Dermis lymphatic vessel endothelial cell (primary cell): ENCODE measurements at places on chromosomes 7 and 10. TPM values are rescaled to one million over a fixed set of nuclear protein-coding genes. Genes with fewer than 3 reads are reported as not detected.

The OR2A5 gene
- total RNA-seq, result not detected in 2 replicates

The PRSS37 gene
- not detected in 2 replicates for total RNA-seq

The MMP21 gene
- 1.1 TPM in 2 replicates for total RNA-seq

The NKX6-2 gene
- total RNA-seq, result not detected in 2 replicates

The HABP2 gene
- 0.09 and 0.22 TPM in 2 replicates for total RNA-seq
